ENCODE measurements at places on chromosomes 5 and 9.

- DNase-seq = no peak
These were observed 59.2 kb downstream of the MED10 start for GRCh38 chr5:6319116-6319515.

DNA sequence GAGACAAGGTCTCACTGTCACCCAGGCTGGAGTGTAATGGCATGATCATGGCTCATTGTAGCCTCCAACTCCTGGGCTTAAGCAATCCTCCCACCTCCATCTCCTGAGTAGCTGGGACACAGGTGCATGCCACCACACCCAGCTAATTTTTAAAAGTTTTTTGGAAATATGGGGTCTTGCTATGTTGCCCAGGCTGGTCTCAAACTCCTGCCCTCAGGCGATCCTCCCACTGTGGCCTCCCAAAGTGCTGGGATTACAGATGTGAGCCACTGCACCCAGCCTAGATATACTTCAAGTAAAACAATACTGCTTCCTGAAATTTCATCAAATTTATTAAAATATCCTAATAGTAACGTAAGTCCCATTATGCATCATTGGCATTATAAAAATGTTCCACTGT is 33.4 kb downstream of the STARD4 start:
- no peak for DNase-seq

DNA sequence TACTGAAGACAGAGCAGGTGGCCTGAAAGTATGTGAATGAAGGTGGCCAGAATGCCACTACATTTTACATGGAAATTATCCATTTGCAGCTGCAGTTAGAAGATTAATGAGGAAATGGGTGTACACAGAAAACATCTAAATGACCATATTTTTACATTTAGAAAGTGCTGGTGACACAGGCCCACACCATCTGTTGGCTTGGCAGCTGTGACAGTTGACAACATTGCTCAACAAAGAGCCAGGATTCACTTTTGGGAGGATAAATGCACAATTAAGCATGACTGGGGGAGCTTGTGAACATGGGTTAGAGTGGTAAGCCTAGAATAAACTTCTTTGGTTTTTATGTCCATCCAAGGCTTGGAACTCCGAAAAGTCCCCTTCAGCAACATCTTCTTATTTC is 360.5 kb downstream of the KCTD16 start:
- no peak for DNase-seq

DNA sequence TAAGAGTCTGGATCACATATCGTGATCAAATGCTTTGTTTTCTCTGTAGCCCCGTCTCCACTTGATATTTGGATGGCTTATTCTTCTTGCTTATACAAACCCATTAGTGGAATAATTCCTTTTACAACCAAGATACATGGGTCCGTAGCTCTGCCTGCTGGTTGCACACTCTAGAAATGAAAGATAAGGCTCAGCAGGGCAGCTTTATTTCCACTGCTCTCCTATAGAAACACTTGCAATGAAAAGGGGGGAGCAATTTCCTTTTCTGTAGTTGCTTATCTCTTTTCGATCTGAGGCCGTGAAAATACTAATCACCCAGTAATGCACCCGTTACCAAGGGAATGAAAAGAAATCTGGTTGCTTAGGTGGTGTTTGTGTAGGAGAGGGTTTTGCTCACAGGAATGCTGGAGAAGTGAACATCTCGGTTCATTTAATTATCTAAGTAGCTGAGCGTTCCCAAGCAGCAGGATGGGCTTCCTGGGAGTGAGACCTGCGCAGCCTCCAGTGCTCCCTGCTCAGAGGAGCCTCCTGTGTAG is 131.7 kb downstream of the ADAMTS16 start:
- no peak for DNase-seq

DNA sequence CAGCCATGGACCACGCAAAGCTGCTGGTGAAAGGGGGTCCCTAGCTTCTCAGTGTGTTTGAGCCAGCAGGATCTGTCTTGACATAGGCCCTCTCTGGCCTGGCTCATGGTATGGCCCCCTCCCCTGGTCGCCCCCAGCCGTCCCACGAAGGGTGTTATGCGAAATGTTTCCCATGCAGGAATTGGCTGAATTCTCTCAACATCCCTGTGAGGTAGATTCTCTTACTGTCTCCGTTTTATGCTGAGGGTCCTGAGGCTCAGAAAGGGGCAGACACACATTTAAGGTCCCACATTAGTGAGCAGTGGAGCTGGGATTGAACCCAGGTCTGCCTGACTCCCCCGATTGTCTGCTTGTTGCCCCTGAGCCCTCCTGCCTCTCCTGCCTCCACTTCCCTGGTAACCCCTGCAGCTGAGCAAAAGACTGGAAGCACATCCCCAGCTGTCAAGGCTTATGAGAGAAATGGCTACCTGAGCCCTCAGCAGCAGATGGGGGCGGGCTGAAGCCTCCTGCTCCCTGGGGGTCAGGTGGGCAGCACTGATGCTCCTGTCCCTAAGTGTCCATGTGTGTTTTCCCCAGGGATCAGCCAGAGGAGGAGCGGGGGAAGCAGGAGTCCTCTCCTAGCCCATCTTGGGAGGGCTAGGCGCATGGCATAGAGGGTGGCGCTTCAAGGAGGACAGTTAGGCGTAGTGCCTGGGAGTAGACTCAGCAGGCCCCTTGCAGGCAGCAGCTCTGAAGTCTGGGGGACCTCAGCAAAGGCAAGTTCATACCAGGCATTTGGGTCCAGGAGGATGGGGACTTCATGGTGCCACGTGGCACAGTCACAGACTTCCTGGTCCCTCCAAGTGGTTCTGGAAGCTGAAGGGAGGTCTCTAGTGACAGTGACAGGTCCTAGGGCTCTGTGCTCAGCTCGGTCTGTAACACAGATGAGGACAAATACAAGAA is 49.0 kb upstream of the GARNL3 start:
- DNase-seq = no peak
